Osteocyte (in vitro differentiated cells): ENCODE measurements at places on chromosomes 7 and 10.

DNA sequence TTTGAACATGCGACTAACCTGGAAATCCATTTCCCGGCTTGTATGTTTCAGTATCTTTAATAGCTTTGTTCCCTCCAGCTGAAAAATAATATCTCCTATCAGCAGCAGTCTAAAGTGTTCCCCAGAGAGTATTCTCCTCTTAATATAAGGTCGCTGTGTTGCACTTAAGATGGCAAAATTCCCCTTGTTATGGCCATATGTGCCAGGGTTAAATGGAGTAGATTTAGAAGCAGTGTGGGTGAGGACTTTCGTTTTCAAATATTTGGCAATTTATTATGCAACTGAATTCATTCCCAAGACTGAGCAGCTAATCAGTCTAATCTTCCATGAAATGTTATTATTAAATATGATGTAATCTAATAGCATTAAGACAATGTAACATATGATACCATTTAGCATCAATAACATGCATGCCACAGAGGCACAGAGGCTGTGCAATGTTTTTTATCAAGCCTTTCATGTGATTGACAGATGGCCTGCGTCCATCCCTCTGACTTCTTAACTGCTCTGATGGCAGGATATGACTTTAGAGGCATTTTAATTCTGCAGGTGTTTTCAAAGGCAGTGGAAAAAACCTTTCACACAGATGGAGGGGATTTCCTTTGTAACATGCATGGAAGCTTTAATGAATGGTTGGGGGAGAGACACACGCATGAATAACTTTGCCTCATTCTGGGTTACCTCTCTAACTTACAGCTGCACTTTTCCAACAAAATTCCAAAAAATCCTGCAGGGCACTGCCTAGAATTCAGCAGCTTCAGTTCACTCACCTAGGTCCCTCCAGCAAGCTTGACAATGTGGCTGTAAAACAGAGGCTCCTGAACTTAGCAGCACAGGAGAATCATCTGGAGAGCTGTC is 55.1 kb upstream of the ZPBP start:
- DNase-seq = no peak

DNA sequence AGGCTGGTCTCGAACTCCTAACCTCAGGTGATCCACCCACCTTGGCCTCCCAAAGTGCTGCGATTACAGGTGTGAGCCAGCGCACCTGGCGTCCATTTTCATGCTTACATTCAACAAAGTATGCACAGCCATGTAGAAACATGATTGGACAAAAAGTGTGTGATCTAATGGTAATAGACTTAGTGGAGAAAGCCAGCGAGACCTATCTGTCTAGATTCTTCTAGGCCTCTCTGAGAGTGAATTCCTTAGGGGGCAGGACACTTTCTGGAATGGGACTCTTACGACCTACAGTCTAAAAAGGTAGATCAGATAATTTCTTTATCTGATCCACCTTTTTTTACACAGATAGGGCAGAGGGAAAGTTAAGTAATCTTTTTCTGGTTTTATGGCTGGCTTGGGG is 46.3 kb upstream of the SDK1 start:
- DNase-seq = no peak

DNA sequence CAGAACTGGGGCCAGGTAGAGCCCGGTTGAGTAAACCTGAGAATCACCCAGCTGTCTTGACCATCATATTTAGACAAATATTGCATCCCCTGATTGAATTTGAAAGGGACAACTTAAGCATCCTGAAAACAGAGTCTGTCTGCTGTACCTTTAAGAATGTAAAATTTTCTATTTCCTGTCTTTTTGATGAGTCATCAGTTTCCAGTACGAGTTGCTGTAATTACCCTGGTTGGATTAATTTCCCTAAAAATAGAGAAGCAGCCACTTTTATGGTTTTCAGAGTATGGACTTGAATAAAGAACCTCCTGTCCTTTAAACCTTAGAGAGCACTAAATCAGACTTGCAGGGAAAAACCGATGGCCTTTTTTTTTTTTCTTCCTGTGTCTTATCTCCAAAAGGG is 164.6 kb upstream of the SH2B2 start:
- no peak for DNase-seq

- no peak for DNase-seq
Measured at GRCh38 chr7:31767686-31768358, 80.8 kb downstream of the PPP1R17 start.

GRCh38 chr10:74949034-74949832 is 122.8 kb downstream of the KAT6B start:
- DNase-seq = no peak

- DNase-seq = no peak
Measured at GRCh38 chr7:71245038-71245437, 113.1 kb downstream of the GALNT17 start.

DNA sequence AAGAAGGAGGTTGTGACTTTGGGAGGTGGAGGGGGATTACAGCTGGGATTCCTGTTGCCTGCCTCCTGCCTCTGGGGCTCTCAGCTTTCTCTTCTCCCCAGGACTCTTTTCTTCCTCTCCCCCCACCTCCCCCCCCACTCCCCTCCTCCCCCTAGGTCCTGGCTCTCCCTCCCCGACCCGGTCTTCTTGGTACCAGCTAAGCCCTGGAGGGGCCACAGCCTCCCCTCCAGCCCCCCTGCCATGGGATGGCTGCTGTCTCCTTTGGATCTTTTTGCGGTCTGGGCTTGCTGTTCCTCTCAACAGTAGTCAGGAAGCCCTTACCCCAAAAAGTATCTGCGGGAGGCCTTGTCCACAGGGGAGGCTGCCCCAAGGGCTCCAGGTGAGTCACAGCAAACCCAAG is 33.5 kb upstream of the LEP start:
- DNase-seq = no peak

- no peak for DNase-seq
Measured at GRCh38 chr10:87816898-87817608, 973 bp downstream of the ATAD1 start.

DNA sequence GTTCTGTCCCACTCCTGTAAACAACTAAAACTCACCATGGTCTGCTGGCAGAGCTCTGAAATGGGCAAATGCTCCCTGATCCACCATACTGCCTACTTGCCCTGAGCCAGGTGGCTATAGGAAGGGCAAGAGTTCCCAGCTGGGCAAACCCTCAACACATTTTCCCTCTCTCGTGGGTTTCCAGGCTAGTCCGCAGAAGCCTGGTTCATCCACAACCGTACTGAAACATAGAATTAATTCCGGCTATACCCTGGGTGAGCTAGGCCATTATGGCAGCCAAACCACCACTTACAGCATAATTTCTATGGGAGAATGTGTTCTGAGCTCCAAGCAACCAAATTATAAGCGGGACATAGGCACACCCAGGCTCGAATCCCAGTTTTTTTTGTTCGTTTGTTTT is 20.1 kb upstream of the DDIT4 start:
- DNase-seq = no peak

GRCh38 chr7:43038254-43038653 is 74.2 kb upstream of the HECW1 start:
- DNase-seq = no peak

DNA sequence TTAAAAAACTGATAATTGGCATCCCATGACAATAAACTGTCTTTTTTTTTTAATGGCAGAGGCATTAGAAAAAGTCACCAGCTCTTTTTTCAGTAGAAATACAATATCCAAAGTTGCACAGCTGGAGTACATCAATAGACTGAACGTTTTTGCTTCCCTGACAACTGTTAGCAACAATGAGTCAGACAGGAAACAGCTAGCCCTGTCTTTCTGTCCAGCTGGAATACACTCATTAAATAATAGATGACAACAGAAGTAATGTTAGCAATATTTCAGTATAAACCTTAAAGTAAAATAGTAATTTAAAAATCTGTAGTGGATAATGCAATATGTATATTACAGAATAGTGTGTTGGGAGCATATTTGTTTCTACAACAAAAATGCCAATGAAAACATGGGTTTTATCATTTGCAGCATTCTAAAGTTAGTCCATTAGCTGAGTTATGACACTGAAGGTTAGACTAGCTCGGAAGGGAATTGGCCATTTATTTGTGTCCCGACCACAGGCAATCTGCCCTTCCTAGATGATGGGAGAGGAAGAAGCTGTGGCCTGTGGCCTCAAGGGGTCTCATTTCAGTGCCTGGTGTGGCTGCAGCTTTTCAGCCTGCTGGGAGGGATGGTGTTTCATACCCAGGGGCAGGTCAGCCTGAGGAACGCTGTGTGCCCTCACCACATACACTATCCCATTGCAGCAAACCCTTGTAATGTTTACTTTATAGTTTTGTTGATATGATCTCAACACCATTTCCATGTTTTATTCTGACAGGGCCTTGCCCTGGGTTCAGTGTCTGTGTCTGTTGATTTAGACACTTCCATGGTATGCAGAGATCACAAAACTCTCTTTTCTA is 173.3 kb downstream of the SLC16A9 start:
- no peak for DNase-seq

GRCh38 chr7:66739477-66739876 is 1.1 kb upstream of the RABGEF1 start:
- no peak for DNase-seq

GRCh38 chr7:108094346-108094745 is 35.8 kb downstream of the LAMB4 start:
- no peak for DNase-seq

DNA sequence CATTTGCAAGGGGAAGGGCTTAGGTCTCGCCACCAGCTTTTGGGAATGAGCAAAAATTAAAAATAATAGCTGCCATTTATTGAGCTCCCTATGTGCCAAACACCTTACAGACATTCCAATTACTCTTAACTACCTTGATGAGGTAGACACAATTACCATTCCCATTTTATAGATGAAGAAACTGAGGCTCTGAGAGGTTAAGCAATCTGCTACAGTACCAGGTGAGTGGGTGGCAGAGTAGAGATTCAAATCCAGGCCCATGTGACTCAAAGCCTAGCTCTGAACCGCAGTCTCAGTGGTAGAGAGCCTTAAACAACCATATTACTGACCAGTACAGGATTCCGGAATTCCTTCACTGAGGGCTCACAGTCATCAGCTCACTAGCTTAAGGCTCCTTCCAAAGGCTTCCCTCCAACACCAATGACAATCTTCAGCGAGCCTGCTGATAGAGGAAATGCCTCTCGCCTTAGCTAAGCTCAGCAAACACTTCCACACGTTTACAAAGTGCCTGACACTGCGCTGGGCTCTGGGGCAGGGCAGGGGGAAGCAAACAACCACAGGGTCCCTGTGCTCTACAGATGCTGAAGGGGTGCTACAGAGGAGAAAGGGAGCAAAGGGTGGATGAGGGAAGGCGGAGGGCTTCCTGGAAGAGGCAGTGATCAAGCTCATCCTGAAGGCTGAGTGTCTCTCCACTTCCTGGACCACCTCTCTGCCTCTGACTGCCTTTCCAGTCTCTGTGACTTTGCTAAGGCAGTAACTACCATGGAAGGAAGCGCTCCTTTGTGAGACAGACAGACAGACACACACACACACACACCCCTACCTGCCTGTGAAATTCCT is 7.4 kb downstream of the LRRC20 start:
- no peak for DNase-seq

- no peak for DNase-seq
Measured at GRCh38 chr10:116944911-116945310, 60.1 kb downstream of the SHTN1 start.

- DNase-seq = no peak
Measured at GRCh38 chr7:150361807-150362621, 6.6 kb upstream of the REPIN1 start.

DNA sequence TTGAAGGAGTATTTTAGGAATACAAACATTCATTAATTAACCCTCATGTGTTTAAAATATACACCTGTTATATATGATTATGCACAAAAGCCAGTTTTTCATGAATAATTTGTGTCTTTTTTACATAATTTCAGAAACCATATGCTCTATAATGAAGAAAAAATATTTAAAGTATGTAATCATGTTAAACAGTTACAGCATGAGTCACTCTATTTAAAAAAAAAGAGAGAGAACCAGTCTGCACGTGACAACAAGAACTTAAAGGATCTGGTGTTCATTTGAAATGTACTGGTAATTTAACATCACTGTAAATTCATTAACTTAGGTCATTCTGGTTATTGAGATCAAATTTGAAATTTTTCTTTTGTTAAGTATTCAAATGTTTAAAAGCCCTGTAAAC is 228.5 kb downstream of the CACNB2 start:
- no peak for DNase-seq

- no peak for DNase-seq
Measured at GRCh38 chr7:131970602-131971001, 414.2 kb upstream of the PODXL start.

GRCh38 chr7:74718336-74718735 is 55.5 kb upstream of the NCF1 start:
- no peak for DNase-seq

DNA sequence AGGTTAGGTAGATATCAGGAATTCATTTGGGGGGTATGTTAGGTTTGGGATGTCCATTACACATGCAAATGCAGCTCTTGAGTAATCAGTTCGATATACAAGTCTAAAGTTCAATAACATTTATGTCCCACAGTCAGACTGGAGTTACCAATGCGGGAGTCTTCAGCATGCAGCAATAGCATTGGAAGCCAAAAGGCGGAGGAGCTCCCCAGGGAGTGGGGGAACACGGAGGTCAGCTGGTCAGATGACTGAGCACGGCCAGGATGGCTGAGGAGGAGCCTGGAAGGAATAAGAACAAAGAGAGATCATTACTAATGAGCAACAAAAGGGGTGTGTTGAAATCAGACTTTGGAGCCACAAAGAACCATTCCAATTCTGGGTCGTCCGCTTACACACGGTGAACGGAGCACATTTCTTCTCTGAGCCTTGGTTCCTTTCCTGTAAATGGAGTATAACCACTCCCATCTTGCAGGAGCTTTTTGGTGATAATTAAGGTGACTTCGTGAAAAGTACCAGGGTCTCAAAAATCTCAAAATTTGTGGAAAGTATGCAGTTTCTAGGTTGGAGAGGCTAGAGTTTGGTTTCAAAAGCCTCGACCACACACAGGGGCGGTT is 478 bp upstream of the ZNF22 start:
- DNase-seq = no peak

- DNase-seq = no peak
Measured at GRCh38 chr7:111090846-111091245, at the start of gene LRRN3. Gene LRRN3, plus strand, starts transcription at chr7:111091127. Its CDS starts 31,646 bp downstream, at chr7:111122773.

DNA sequence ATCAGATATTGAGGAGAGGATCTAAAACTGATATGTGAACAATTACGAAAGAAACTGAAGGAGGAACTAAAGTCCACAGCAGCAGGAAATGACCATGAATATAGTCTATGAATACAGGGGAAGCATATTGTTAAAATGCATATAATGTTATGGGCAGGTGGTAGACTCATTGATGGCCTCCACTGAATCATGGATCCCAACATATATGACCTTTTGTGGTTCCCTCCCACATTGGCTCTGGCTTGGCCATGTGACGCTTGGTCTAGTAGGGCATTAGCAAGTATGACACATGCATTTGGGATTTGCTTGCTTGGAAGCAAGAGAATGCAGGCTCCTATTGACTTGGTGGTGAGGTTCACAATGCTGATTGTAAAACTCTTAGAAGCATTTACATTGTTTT is 55.2 kb upstream of the RAB18 start:
- no peak for DNase-seq

- no peak for DNase-seq
Measured at GRCh38 chr7:156654511-156655234, 14.1 kb downstream of the RNF32 start.

DNA sequence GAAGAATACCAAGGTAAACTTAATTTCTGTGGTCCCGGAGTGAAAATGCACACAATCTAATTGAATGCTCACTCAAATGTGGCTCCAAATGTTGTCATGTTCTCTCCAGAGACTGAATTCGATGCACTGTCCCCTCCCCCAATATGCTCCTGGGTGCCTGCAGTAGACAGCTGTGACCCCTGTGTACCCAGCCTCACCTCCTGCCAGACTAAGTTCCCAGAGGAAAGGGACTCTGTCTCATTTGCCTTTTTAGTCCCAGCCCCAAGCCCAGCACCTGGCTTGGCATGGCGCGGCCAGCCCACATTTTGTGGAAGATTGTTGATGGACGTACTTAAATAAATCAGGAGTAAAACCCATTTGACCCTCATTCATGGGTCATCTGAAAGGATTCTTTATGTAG is 21.8 kb upstream of the FIGNL1 start:
- DNase-seq = no peak
